Stimulated activated memory B cell treated with anti-CD40 and anti-IgM and Interleukin-4, amounts not matched to agents 10 μg/mL and 1 μg/mL and 100 μg/mL, for 72 hours (primary cell): ENCODE measurements at places on chromosomes 7 and 10.

- ATAC-seq = no peak
These were observed 14.2 kb downstream of the HK1 start for GRCh38 chr10:69292459-69292858.

- ATAC-seq = no peak
These were observed 638 bp downstream of the IQCE start for GRCh38 chr7:2559283-2559950.

DNA sequence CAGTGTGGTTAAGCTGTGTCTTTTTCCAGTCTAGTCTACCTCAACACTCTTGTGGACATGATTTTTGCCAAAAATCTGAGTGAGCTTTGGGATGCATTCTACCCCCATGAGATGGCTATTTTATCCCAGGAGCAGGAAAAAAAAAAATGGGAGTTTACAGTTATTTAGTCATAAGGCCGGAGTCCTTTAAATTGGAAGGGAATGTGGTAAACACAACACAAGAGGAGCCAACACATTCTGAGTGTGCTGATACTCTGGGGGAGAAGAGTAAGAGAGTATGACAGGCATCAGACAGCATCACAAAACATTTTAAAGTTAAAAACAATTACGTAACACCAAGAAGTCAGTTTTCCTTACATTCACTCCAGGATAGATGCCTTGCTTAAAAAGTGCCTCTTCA, 46.1 kb downstream of the C1GALT1 start:
- ATAC-seq = no peak

- no peak for ATAC-seq
These were observed 13.9 kb downstream of the MEST start for GRCh38 chr7:130505753-130506152.

DNA sequence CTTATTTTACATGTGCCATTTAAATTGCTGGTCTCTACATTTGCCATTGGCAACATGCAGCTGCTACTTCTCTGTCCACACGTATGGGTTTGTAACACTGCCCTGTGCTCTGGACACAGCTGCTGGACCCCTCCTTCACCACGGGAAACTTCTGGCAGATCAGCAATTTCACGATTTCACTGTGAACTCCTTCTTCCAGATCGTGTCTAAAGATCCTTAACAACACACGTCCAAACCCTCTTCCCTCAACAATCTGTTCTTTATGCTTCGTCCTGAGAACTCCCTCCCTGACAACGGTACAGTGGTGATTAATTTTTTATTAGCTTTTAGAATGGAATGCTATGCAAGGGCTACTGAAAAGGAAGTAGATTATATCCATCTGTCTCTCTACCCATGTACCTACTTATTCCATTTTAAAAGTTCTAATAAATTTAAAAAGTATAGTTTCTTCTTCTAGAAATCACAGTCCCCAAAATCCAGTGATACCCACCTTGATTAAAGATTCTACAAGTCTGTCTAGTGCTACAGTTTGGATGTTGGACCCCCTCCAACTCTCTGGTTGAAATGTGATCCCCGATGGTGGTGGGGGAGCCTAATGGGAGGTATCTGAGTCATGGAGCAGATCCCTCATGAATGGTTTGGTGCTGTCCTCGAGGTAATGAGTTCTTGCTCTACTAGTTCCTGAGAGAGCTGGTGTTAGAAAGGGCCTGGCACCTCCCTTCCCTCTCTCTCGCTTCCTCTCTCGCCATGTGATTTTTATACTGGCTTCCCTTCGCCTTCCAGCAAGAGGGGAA, 81.0 kb downstream of the KIAA1549 start:
- ATAC-seq = no peak

DNA sequence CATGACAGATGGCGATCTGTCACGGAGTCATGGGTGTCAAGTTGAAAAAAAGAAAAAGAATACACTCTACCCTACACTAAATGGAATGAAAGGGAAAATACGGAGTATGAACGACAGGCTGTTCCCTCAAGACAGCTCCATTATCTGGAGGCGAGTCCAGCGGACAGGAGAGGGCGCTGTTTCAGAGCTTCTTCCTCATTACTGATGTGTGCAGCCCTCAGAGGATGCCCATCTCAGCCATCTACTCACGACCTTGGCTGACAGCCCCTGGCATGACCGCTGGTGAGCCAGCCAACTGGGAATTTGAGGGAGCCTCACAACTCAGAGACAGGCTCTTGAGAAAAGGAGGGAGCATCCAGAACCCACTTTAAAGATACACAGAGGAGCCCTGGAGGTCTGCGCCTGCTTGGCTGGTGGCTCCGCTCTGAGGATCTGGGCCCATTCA, 49.6 kb upstream of the SMNDC1 start:
- ATAC-seq = peak; percentile 27

DNA sequence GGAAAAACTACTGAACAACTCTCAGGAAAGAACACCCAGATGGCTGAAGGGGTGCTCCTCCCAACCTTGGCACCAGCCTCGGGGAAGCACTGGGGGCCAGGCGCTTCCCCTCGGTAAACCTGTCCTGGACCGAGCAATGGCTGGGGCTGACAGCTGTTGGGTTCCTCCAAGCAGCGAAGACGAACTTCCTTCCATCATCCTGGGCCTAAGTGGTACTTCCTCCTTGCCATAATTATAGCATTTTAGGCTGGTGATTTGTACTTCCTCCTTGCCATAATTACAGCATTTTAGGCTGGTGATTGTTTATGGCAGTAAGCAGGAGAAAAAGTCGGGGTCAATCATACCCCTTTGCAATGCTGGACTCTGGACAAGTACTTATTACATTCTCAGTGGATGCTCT, 69.3 kb downstream of the MYOF start:
- no peak for ATAC-seq

DNA sequence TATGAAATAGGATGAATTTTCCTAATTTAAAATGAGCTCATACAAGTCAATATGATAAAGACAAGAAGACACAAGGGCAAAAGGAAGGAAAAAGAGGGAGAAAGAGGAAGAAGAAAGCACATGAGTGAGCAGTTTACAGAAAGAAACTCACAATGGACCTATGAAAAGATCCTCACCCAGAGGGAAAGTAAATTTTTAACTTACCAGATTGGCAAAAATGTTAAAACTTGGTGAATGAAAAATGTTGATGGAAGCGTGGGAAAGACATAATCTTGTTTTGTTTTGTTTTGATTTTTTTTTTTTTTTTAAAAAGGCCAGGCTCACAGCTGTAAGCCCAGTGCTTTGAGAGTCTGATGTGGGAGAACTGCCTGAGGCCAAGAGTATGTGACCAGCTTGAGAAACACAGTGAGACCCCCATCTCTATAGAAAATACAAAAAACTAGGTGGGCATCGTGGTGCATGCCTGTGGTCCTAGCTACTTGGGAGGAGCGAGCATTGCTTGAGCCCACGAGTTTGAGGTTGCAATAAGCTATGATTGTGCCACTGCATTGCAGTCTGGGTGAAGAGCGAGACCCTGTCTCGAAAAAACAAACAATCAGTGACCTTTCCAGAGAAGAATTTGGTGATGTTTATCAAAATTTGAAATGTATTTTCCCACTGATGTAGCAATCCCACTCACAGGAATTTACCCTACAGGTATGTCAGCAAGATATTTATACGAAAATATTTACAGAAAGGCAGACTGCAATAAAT, 152.9 kb upstream of the ASAH2 start:
- no peak for ATAC-seq

- no peak for ATAC-seq
These were observed 35.2 kb upstream of the NPSR1 start for GRCh38 chr7:34622771-34623250.

DNA sequence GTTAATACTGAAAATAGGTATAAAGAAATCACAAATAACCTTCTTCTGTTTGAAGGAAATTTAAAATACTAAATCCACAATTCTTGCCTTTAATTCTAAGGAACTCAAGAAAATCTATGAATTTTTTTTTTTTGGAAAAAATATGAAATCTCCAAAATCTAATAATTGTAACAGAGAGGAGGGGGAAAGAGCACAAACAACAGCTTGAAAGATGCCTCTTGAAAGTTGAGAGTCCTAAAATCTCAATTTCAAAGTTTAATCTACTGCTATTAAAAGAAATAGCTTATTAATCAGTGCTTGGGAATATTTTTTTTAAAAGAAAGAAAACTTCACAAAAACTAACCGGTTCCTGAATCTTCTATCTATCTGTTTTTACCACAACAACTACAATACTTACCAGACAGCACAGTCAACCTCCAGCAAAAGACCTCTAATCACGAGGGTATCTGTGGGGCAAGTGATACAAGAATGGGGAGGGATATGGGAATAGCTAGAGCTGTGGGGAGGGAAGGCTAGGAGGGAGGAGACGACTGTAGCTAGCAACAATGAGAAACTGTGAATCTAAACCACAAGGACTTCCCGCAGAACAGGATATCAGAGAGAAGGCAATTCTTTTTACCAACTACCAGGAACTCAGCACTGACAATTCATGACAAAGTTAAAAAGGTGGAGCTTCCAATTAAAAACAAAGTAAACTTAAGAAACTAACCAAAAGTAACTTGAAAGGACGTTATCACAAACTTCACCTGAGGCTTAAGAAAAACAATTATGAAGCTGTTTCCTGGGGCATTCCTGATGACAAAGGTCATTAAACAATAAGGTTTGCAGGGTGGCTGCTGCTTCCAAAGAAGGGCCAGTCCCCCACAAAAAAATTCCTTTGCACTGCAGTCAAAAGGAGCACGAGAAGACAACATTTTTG, at the start of gene USP54:
Gene USP54 (minus strand): TSS at position 462 of the 919 bp plus-strand sequence. CDS start 15,684 bp downstream, outside the sequence.
- ATAC-seq = no peak

GRCh38 chr10:97915346-97916131, 65.9 kb downstream of the GOLGA7B start:
- no peak for ATAC-seq

DNA sequence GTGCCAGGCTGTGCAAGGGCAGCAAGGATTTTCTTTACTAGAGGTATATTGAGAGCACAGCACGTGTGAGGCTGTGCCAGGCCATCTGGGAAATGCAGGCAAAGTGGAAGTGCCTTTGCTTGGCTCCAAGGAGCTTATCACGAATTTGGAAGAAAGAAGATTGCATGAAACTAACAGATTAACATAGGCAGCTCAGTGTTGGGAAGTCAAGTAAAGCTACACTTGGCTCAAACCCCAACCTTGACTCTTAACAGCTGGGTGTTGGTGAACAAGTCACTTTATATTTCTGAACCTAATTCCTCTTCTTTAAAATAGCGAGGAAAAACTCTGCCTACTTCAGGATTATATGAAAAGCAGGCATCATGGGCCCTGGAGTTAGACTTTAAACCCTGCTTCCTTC, 105.2 kb downstream of the PLCE1 start:
- no peak for ATAC-seq

GRCh38 chr10:46523962-46524471, 32.4 kb downstream of the GPRIN2 start:
- no peak for ATAC-seq

DNA sequence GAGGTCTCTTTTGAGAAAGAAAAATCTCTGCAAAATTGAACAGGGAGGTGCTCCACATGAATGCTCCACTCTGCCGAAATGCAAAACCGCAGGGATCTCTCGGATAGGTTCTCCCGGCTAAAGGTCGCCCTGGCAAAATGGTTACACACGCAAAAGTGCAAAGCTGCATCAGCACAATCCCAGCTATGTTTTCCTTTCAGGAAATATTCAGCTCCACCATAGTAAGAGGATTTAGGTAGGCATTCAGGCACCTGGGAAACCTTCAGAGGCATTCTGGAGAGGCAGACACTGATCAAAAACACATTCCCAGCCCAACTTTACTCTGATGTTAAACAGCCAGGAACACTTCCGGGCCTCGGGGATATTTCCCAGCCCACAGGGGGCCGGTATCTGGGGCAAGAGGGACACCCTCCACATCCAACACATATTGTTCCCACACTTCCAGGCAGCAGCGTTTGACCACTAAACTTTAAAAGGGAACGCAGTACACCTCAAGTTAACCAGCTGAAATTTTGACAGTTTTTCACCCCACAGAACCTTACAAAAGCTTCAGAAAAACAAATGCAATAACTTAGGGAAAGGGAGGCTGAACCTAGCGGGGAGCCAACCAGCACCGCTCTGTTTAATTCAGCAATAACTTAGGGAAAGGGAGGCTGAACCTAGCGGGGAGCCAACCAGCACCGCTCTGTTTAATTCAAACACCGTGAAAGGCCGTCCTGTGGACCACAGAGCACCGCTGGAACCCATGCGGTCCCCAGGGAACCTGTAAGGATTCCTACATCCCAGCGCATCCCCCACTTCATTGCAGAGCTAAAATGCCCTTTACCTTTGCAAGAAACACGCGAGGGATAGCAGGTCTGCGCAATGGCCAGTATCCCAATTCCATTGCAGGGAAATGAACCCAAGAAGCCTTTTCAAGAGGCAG, 45.9 kb downstream of the TNS3 start:
- no peak for ATAC-seq

DNA sequence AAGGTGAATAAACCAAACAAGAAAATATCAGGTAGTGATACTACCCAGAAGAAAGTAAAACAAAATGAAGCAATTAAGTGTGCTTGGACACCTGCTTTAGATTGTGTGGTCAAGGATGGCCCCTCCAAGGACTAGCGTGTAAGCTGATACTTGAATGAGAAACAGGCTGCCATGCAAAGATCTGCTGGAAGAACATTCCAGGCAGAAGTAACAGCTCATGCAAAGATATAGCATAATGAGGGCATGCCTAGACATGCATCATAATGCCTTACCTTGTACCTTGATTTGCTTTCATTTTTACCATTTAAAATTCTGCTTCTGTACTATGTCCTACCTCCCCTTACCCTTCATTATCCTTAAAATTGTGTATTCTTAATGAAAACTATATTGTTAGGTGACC, 74.8 kb upstream of the HDAC9 start:
- ATAC-seq = no peak

DNA sequence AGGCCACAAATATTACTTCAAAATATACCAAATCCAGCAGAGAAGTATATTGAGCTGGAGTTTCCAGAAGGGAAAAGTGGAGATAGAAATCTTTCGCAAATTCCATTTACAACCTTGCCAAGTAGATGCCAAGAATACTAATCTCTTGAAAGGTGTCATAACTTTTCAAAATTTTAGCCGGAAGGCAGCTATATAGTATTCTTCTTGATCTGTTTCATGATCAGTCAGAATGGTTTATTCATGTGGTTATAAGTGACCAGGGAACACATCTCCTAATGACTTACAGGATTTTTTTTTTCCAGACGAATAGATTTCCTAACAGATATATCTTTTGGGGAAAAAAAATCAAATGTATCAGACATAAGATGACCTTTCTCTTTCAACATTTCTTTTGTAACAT, 270.7 kb downstream of the TSPAN12 start:
- no peak for ATAC-seq

DNA sequence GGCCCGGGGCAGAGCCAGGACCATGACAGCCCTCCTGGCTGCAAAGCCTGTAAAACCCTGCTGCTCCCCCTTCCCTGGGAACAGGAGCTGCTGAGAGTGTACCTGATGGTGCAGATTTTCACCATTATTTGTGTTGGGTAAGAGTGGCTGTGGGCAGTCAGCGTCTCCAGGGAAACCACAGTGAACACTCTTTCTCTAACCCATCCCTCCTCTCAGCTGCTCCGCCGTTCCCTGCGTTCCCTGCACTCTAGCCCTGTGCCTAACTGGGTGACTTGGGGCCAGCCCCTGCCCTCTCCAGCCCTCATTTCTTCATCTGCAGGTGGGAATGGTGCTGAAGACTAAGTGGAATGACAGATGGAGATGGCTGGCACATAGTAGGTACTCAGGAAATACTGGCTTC, 75.9 kb upstream of the PCBD1 start:
- ATAC-seq = no peak

- no peak for ATAC-seq
These were observed 190.9 kb downstream of the VTI1A start for GRCh38 chr10:112637901-112638300.

GRCh38 chr7:101819183-101819582, 1.8 kb downstream of the CUX1 start:
- no peak for ATAC-seq

GRCh38 chr10:2117641-2118040, 380.3 kb upstream of the ADARB2 start:
- ATAC-seq = no peak

GRCh38 chr7:17320102-17320497, 21.6 kb downstream of the AHR start:
- ATAC-seq = no peak
